ENCODE measurements at places on chromosomes 4 and X.

DNA sequence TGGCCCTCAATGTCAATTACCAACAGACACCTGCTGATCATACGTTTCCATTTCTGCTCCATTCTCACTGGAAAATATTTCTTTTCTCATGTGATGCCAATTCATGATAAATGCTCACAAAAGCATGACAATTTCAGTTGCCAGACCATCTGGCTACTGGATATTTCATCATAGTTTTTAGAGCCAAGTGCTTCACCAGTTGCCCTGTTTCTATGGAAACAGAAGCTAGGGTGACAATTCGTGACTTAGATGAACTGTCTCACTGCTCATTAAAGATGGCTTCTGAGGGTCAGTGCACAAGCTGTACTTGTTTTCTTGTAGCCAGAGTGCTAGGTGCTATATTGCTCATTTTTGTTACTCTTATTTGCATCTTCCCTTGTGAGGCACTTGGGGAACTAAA is 184.9 kb downstream of the COMMD8 start:
- no peak for DNase-seq

GRCh38 chrX:42149281-42149680 is 225.9 kb upstream of the CASK start:
- no peak for DNase-seq

GRCh38 chr4:157012781-157013180 is 41.2 kb upstream of the PDGFC start:
- DNase-seq = no peak

- DNase-seq = no peak
Observed at GRCh38 chr4:17587094-17587822, 10.3 kb downstream of the LAP3 start.

DNA sequence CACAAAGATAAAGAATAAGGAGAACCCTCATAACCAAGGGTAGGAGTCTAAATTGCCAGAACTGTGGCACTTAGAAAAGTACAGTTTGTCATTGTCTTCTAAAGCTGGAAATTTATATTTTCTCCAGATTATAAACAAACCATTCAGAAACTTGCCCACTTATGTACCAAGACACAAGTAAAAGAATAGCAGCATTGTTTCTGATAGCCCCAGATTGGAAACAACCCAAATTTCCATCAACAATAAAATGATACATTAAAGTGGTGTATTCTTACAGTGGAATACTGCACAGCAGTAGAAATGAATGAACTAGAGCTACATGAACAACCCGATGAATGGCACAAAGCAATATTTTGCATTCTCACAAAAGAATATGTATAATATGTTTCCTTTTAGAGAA is 63.1 kb upstream of the PDHA1 start:
- no peak for DNase-seq

DNA sequence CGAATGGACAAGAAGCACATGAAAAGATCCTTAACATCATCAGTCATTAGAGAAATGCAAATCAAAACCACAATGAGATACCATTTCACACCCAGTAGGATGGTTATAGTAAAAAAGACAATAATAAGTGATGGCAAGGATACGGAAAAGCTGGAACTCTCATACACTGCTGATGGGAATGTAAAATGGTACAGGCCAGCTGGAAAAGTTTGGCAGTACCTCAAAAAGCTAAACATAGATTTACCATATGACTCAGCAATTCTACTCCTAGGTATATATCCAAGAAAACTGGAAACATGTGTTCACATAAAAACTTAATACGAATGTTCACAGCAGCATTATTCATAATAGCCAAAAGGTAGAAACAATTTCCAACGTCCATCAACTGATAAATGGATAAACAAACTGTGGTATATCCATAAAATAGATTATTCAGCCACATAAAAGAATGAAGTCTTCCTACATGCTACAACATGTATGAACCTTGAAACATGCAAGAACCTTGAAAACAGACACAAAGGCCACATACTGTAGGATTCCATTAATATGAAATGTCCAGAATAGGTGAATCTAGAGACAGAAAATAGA is 11.9 kb downstream of the RPS6KA3 start:
- DNase-seq = no peak

GRCh38 chr4:95728145-95728544 is 111.7 kb upstream of the PDHA2 start:
- no peak for DNase-seq

GRCh38 chr4:145019346-145019745 is 78.7 kb downstream of the ANAPC10 start:
- DNase-seq = no peak

DNA sequence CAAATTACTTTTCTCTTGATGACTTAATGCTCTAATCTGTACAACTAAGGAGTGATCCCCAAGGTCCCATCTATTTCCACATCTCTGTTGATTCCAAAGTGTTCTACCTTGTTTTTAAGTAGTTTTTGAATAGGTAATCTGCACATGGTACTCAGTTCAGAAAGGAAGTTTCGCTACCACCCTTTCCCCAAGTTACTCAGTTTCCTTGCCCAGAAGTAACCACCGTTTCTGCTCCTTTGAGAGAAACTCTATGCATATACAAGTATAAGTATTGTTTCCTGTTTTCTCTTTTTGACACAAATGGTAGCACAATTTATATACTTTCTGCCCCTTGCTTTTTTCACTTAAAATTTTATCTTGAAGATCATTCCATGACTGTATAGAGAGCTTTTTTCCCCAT is 18.1 kb downstream of the TMEM154 start:
- no peak for DNase-seq

GRCh38 chr4:136424052-136424451 is 1108.2 kb downstream of the PCDH18 start:
- no peak for DNase-seq
